ENCODE measurements at places on chromosomes 11 and 22. TPM values are rescaled to one million over a fixed set of nuclear protein-coding genes. Genes with fewer than 3 reads are reported as not detected.

DNA sequence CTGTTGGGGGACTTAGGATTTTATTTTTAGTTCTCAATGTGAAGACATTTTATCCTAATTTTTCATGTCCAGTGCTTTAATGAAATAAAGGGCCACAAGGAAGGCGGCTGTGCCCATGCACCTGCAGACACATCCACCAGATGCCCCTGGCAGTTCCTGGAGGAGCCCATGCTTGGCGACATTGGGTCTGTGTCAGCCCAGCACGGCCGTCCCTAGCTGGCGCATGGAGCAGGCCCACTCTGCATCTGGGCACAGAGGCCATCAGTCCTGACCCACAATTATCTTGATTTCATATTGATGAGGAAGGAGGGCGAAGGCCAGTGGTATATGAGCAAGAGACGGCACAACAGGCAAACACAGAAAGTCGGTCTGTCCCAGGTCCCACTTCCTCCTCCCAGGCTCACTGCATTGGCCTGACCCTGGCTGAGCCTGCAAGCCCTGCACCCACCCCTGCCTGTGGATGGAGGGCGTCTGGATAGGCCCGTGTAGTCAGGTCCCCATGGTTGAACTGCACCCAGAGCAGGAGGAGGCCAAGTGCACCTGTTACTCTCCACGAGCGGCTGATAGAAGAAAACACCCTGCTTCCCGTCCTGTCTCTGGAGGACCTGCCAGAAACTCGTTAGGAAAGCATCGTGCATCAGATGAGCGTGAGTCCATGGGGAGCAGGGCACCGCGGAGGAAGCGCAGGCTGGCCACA, 296.9 kb downstream of the BRD1 start:
- DNase-seq, result no peak

DNA sequence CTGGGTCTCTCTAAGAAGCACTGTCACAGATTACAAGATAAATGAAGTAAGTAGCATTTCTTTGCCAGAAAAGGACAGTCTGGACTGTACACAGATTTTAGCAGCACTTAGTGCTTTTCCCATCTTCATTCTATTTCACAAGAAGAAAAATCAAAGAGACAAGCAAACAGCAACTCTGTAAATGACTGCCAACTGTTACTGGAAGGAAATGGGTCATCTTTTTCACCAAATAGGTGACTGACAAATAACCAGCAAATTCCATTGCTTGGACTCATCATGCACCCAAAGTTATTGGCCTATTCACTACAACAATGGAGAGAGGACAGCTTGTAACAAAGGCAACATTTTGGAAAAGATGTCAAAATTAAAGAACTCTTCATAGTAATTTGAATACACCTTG, 28.9 kb upstream of the CARD18 start:
- DNase-seq, result no peak

DNA sequence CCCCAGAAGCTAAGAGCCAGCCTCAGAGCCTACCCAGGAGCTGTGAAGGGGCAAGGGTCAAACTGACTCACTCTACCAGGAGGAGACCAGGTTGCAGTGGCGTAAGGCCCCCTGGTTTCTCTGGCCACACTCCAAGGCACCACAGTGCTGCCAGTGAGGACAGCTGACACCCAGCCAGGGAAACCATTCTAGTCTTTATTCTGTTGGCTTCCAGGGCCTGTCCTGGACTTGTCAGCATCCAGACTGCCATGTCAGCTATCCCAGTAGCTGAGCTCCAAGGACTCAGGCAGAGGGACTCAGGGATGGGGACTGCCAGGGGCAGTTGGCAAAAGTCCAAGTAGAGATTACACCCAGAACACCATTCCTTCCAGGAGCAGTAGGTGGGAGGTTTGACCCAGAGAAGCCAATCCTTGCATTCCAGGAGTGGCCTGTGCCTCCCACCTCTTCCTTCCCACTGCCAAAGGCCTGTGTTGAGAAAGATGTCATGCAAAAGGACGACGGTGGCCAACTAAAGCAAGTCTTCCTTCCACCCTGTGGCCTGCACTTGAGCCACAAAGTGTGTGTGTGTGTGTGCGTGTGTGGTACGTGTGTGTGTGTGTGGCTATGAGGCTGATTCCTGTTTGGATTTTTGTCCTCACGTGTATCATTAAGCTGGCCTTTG, 3.6 kb upstream of the MAPK8IP1 start:
- no peak for DNase-seq

DNA sequence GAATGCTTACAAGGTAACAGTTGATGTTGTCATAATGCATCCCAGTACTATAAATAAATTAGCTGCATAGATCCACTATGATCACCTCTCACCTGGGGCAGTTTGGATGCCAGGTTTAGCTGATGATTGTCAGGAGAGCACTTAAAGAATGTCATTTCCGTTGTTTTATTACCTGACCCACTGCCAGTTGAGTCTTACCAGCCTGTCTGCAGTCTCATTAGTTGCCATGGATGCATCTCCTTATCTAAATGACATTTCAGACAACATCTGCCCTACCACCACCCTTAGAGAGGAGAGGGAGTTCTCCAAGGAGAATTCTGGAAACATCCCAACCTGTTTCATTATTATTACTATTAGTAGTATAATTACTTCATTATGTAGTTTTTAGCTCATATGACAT, 339.1 kb upstream of the API5 start:
- DNase-seq, result no peak

BTG4 gene
- not detected for total RNA-seq

DNA sequence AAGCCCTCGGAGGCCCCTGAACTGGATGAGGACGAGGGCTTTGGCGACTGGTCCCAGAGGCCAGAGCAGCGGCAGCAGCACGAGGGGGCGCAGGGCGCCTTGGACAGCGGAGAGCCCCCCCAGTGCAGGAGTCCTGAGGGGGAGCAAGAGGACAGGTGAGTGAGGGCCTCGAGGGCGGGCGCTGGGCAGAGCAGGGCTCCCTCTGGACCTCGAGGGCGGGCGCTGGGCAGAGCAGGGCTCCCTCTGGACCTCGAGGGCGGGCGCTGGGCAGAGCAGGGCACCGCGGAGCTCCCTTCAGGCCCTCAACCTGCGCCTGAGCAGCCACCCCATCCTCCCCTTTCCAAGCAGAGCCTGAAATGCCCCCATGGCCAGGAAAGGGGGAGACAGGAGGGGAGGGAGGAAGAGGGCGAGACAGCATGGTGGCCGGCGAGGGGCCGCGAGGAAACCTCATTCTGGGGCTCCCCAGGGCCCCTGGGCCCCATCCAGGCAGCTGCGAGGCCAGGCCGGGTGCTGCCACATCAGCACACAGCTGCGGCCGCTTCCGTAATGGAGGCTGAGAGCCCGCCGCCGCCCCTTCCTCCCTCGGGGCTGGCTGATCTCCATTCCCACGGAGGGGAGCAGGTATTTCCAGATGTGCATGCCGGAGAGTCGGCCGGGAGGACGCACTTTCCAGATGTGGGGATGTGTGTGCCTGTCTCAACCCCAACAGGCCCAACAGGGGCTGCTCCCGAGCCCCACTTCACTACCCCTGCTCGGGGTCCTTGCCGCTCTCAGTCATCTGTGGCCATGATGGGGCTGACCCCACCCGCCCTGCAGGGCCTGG, 10.0 kb downstream of the PRR33 start:
- DNase-seq, result peak; percentile 81

CEP126 gene
- total RNA-seq, result 11.1 TPM

DNA sequence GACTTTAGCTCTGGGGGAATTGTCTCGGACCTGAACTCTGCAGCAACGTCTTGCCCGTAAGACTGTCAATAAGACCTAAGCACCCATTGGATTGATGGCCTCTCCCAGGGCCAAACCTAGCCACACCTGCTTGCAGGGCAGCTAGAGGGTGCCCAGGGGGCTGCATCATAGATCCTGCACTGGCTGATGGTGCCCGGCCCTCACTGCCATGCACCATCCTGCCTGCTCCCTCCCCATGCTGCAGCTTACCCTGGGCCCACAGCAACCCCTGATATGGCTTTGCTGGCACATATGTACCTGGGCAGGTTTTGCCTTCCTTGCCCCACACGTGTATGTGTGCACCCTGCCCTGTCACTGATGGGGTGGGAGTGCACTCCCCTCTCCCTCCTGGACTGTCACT, 8.9 kb upstream of the BBOX1 start:
- no peak for DNase-seq

DNA sequence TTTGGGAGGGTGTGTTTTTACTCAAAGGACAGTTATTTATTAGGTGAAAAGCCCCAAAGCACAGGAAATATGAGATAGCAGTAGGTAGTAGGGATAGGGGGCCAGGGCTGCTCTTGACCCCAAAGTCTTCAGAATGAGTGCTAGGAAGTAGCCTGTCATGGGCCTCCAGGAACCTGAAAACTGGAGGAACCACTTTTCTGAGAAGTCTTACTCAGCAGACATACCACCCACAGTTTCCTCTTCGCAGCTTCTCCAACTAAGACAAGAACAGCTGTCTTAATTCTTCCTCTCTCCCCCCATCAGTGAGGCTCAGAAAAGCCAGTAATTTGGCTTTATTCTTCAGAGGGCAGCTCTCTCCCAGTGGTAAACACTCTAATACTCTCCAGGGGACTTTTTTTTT, 84.0 kb upstream of the CTSC start:
- DNase-seq, result no peak

DNA sequence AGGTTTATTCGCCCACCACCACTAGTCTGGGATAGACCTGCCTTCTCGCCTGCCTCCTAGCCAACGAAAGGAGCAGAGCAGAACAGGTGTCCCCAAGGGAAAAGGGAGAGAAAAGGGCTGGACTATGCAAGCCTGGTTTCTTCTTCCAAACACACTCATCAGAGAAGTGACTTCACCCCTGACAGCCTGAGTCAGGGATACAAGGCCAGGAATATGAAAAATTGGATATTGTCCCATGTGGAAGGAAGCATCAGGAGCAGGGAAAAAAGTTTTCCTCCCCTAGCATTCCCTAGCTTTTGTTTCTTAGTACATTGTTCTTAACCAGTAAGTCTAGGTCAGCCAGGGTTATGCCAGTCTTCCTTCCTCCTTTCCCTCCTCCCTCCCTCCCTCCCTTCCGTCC, 56.9 kb upstream of the TNRC6B start:
- DNase-seq, result no peak

SYCE3 gene
- total RNA-seq, result not detected

GRCh38 chr22:26674211-26675190, 17.1 kb downstream of the MIAT start:
- DNase-seq, result no peak

DNA sequence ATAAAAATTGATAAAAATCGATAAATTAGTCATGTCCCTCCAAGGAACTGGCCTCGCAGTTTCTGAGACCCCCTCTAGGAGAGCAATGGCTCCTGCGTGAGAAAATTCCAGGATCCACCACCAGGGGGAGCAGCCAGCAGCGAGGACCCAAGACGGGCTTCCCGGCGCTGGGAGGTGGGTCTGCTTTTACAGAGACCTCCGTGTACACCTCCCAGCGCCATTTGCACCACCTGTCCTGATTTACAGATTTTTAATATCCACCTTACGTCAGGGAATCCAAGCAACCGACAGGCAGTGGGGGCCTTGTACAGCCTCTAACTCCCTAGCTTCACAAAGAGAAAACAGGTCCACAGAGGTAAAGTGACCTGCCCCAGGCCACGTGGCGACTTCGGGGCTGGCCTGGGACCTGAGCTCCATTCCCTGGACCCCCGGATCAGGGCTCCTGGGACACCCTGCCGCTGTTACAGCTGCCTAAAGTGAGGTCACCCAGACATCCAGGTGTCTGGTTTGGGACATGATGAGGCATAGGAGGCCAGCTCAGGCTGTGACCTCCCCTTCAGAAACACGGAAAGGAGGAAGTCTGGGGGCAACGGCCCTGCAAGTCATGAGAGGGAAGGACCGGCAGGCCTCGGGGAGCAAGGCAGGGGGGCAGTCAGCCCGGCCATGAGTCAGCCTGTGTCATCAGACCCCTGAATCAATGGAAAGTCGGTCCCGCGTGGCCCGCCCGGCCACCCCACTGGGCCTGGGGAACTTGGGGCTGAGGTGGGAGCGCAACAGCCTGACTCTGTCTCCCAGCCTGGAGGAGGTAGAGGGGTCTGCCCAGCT, 3.5 kb downstream of the OSM start:
- DNase-seq, result peak; percentile 91

PGA5 gene
- total RNA-seq, result not detected

CTSW gene
- total RNA-seq, result 2.5 TPM

GRCh38 chr11:67320011-67320410, 16.7 kb downstream of the SSH3 start:
- no peak for DNase-seq

GRCh38 chr11:72752088-72752914, at the start of gene ARAP1:
ARAP1 (minus strand) TSS chr11:72752408; CDS start chr11:72727128, 25,280 bp downstream.
- DNase-seq, result peak; percentile 84

TCN1 gene
- 1.3 TPM for total RNA-seq

DNA sequence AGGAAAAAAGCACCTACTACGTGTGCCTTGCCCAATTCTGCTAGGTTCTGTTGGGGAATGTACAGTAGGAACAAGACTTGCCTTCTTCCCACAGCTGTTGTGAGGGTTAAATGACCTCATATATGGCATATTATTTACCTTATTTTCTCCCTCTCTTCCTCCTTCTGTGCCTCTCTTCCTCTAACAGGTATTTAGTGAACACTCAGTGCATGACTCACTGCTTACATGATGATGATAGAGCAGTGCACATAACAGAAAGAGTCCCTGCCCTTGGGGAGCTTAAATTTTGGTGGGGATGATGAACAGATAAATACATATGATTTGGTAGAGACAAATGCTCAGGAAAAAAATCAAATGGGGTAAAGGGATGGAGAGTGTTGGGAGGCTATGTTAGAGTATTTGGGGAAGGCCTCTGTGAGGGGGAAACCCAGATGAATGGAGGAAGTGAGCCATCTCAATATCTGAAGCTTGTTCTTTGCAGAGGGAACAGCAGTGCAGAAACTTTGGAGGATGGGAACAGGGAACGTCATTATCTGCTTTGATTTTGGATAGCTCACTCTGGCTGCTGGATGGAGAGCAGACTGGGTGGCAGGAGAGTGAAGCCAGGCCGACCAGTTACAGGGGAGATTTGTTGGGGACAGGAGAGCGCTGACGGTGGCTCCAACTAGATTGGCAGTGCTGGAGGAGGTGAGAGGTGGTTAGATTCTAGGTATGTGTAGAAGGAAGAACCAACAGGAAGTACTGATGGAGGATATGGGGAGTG, 95.5 kb upstream of the TENM4 start:
- no peak for DNase-seq

DNA sequence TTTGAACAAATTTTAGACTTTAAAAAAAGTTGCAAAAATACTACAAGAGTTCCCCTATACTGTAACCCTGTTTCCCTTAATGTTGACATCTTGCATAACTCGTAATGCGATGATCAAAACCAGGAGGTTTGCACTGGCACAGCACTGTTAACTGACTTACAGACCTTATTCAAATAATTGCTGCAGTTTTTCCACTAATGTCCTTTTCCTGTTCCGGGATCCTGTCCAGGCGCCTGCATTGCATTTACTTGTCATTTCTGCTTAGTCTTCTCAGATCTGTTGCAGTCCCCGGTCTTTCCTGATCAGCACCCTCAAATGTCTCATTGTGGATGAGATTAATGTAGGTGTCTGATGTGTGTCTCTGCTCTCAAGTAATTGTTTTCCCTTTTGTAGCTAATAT, 32.0 kb downstream of the APLP2 start:
- no peak for DNase-seq

BATF2 gene
- 2.9 TPM for total RNA-seq

GRCh38 chr11:18313965-18314763, 7.8 kb downstream of the HPS5 start:
- no peak for DNase-seq

- DNase-seq, result no peak
Measured at GRCh38 chr11:12241401-12241800, 131.0 kb downstream of the MICAL2 start.

Measured in sciatic nerve (tissue), 2 donors.